NCI-H2081 treated with DMSO at 0.1 percent for 48 hours (cell line): ENCODE measurements at places on chromosomes 16 and 17.

- DNase-seq, result no peak
These were observed 27.2 kb upstream of the RPH3AL start for GRCh38 chr17:379531-380465.

- DNase-seq, result no peak
These were observed 30.2 kb downstream of the PLCD3 start for GRCh38 chr17:45101883-45102811.

DNA sequence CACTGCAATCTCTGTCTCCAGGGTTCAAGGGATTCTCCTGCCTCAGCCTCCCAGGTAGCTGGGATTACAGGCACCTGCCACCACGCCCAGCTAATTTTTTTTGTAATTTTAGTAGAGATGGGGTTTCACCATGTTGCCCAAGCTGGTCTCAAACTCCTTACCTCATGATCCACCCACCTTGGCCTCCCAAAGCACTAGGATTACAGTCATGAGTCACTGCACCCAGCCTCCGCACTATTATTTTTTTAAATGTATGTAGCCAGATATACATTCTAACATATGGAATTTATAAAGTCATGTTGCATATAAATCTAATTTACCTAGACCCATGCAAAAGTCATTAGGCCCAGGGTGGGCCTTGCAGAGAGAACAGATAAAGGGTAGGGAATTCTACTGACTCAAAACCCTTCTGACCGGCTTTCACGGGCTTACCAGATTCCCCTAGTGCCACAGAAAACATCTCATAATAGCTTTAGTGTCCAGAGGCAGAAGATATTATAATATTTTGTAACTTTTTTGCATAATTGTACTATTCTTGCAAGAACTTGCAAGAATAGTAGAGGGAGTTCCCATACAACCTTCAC, 20.5 kb upstream of the HELZ start:
- DNase-seq, result no peak

DNA sequence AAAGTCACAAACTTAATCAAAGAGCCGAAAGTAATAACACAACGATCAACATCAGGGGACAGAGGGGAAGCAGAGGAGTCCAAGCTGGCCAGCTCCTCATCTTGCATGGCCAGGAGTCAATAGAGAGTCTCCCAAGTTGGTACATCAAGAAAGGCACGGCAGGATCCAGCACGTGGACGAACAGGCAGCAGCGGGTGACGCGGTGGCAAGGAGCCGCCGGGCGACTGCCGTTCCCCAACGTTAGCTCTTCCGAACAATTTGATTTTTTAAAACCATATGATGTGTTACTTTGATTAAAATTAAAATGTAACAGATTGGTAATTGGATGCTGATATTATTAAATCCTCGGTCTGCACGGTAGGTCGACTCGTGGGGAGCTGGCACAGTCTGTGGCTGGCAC, 81.8 kb upstream of the DOC2B start:
- no peak for DNase-seq

DNA sequence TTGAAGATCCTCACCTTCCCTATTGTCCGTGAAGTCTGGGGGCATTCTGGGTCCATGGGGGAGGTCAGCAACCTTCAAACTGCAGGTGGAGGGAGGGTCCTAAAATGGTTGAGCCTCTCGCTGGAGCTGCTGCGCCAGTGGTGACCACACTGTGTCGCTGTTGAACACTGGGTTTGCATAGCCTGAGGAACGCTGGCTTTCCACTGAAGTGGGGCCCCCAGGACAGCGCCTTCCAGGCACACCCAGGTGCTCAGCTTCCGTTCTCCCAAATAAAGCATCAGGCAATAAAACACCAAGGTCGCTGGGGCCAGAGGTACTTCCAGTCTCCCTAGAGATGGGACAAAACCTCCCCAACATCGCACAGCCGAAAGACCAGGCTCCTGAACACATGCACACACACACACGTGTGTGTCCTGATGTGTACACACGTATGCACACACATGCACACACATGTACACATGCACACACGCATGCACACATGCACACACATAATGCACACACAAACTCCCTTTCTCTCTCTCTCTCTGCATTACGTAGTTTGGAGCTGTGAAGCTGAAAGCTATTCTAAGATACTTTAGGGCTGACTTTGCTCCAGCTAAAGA, 120.6 kb downstream of the IRF8 start:
- no peak for DNase-seq

DNA sequence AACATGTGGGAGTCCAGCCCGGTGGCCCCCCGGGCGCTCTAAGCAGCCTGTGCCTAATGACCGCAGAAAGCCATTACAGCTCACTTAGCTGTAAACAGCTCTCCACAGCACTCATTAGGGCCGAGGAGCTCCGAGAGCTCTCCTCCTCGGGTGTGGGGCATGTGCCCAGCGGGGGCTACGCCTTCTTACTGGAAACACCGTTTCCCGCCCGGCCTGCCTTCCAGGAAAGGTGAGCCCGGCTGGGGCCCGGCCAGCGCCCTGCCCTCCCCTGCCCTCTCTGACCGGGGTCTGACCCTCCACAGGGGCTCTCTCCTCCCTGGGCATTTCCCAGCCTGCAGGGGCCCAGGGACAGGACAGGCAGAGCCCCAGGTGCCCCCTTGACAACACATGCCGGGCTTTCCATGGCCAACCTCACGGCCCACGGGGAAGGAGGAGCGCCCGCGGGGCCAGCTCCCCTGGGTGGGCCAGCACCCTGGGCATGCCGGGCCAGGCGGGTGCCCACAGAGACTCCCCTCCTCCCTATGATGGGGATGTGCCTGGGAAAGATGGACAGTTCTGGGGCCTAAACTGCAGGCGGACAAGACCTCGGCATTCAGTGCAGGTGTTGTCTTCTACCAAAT, 72.6 kb downstream of the SDK2 start:
- no peak for DNase-seq

DNA sequence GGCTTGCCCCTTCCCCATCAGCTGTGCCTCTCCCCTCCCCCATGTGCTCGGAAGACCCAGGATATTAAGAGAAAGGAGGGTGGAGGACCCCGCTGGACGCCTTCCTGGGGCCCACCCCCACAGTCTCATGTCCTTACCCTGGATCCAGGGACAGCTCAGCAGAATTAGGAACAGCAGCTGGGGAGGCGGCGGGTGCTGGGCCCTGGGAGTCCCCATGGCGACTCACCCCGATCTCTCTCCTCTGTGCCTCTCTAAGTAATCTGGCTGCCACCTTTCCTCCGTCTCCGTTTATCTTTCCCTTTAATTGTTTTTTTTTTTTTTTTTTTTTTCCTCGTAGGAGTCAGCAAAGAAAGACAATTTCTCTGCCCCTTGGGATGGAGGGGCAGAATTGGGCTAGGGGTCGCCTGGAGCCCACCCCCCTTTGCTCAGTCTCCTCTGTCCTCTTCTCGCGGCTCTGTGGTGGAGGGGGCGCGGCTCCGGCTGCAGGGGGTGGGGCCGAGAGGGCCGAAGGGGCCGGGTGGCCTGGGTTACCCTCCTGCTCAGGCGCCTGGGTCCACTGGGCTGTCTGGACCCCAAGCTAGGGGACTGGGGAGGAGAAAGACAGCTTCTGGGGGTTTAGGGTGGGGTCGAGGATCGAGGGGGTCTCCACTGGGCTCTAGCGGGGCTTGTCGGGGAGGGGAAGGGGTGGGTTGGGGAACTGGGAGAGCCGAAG, 390 bp downstream of the SEZ6L2 start:
- no peak for DNase-seq

GRCh38 chr16:59330019-59330670, 596.0 kb upstream of the GOT2 start:
- no peak for DNase-seq

- DNase-seq, result no peak
These were observed 35.9 kb downstream of the TMEM132E start for GRCh38 chr17:34615326-34615725.

DNA sequence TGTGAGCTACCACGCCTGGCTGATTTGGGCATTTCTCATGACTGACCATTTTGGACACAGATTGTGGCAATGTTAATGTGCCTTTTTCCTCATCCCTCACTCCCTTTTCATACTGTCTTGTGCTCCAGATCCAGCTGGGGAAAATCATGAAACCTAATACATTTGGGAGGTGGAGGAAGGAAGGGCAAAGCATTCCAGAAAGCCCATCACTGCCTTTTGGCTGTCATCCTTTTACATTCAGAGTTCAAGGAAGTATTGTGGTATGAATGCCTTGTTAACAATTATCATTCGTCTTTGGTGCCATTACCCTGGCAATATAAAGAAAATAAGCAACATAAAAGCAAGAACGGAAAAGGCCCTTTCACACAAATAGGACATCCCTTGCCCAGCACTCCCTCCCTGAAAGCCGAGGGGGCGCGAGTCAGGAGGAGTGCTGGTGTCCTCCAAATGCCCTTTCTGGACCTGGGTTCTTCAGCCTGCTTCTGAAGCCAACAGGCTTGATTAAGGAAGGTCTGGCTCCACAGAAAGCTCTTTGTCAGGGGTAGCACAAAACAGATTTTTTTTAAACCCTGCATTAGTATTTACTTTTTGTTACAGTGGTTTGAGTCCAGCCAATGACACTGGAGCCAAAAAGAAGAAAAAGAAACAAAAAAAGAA, 20.1 kb downstream of the NMT1 start:
- DNase-seq, result no peak

- no peak for DNase-seq
These were observed 43.9 kb upstream of the RCVRN start for GRCh38 chr17:9948928-9949327.

DNA sequence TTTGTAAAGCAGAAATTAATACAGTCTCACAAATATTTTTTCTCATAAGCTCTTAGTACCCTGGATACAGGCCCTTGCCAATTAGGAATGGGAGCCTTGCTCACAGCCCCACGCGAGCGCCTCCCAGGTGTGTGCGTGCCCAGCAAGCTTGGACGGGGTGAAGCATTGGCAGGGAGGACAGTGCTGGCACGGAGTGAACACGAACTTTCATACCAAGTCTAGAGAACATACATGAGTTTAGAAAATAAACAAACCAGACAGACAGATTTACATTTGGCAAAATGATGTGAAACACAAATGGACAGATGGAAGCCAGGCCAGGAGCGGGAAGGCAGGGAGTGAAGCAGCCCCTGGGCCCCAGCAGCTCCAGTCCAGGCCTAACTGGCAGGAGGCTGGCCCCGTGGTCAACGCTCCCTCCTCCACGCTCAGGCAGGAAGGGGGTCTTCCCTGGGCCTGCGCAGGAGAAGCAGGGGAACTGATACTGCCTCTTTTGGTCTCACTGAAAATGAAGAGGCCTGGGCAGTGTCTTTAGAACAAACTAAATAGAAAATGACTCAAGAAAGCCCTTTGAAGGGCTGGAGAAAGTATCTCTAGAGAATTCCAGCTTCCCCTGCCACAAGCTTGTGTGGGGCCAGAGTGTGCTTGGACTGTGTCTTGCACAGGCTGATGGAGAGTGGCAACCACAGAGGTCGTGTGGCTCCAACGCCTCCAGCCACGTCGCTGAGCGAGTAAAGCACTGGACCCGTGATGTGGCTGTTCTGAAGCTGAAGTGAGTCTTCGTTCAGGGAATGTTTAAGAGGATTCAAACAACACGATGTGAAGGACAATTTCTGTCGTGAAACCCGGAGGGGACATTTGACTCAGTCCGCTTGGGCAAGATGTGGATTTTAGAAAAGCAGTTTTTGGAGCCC, 9.9 kb upstream of the FOXJ1 start:
- DNase-seq, result no peak

GRCh38 chr17:19411631-19412030, 599 bp downstream of the RNF112 start:
- no peak for DNase-seq

DNA sequence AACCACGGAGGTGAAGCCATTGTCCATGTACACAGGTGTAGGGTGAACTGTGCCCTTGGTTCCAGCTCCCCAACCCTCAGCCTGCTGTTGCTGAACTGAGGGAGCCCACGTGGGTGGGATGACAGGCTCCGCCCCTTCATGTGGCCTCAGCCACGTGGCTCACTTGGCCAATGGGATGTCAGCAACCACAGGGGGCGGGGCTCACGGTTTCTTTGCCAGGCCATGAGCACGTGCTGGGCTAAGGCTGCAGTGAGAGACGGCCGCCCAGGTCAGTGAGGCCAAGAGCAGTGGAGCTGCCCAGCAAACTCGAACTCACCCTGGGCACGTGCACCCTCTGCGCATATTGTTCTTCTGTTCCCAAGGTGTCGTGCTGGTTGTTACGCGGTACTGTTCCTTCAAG, 282.6 kb downstream of the IRF8 start:
- no peak for DNase-seq

- no peak for DNase-seq
These were observed 49.8 kb downstream of the TMEM100 start for GRCh38 chr17:55672585-55673501.

- DNase-seq, result no peak
These were observed 11.5 kb downstream of the CLUH start for GRCh38 chr17:2700030-2700490.

- no peak for DNase-seq
These were observed 7.4 kb downstream of the MED13 start for GRCh38 chr17:62057696-62058095.

DNA sequence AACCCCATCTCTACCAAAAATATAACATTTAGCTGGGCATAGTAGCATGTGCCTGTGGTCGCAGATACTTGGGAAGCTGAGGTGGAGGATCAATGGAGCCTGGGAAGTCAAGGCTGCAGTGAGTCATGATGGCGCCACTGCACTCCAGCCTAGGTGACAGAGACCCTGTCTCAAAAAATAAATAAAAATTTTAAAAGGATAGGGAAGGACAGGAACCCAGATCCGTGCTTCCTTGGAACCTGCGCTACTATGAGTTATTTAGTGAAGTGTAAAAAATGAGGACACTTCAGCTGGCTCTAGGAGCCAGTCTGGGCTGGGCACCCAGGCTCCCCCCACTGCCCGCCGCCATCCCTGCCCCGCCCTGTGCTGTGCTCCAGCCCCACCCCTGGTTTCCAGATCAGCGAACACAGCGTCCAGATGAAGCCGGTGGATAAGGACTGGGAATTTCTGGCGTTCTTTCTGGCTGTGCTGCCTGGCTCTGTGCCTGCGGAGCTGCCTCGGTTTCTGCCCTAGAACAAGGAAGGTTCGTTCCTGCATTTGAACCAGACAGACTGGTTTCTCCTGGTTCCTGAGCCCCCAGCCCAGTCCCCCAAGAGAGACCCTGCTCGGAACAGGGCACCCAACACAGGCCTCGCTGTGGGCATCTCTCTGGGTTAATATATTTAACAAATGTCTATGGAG, 18.5 kb downstream of the PLLP start:
- no peak for DNase-seq

DNA sequence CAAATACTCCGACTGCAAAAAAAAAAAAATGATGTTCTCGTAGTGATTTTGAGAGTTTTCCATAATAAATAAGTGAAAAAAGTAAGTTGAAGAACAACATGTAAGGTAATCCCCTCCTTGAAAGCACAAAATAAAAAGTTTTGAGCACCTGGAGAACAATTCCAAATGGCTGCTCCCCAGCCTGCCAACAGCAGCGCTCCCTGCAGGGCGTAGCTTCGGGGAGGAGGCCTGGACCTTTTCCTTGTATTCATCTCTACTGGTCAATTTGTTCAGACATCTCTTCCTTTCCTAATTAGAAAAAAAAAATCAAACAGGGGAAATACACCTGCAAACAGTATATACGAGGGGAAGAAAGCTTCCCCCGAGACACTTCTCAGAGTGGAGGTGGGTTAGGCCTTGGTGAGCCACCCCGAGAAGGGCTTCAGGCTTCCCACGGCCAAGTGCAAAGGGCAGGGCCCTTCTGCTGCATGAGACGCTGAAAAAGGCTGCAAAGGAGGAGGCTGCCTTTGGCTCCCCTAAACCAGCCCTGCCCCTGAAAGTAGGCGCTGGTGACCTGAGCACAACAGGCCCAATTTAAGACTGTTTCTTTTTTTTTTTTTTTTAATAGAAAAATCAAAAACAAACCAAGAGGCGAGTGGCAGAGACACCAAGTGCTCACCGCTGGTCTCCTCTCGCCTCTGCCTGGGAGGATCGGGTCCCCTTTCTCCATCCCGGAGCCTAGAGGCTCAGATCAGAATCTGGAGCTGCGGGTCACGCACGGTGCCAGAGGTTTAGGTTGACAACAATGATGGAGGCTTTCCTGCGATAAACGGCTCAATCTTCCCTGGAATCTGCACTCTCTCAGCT, 193.1 kb upstream of the FOXF1 start:
- no peak for DNase-seq
